ENCODE measurements at places on chromosomes 11 and 22.

DNA sequence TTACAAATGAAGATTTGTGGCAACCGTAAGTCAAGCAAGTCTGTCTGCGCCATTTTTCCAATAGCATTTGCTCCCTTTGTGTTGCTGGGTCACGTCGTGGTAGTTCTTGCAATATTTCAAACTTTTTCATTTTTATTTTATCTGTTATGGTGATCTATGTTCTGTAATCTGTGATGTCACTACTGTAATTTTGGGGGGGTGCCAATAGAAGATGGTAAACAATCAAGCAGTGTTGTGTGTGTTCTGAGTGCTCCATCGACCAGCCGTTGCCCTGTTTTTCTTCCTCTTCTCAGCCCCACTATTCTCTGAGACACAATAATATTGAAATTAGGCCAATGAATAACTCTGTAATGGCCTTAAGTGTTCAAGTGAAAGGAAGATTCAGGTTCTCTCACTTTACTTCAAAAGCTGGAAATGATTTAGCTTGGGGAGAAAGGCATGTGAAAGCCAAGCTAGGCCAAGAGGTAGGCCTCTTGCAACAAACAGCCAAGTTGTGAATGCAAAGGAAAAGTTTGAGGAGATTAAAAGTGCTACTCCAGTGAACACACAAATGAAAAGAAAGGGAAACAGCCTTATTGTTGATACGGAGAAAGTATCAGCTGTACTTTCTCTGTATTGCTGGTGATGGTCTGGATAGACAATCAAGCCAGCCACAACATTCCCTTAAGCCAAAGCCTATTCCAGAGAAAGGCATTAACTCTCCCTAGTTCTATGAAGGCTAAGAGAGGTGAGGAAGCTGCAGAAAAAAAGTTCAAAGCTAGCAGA is 7.5 kb downstream of the ZC3H12C start:
- no peak for DNase-seq

DNA sequence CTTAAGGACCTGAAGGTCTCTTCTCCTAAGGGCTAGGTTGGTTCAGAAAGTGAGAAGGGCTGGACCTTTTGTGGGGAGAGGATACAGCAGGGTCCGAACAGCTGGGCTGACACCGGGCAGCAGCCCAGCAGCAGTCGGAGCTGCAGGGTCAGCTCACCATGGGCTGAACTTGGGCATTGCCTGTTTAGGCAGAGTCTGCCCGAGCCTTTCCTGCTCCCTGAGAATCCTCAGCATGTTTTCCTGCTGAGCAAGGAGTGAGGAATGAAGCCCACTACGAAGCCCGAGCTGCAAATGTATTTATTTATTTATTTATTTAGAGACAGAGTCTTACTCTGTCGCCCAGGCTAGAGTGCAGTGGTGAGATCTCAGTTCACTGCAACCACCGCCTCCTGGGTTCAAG is 83.9 kb downstream of the PTPRJ start:
- no peak for DNase-seq

- DNase-seq = no peak
Observed at GRCh38 chr22:28015046-28015425, 96.0 kb upstream of the PITPNB start.

- peak; percentile 54 for DNase-seq
Observed at GRCh38 chr11:74269161-74269811, 42.2 kb downstream of the P4HA3 start.

GRCh38 chr11:7473717-7474116 is 11.6 kb upstream of the OLFML1 start:
- DNase-seq = no peak

- no peak for DNase-seq
Observed at GRCh38 chr11:22341588-22341931, 3.4 kb downstream of the SLC17A6 start.

GRCh38 chr11:16434036-16434435 is 77.7 kb upstream of the SOX6 start:
- DNase-seq = no peak

GRCh38 chr11:14969901-14970323 is 2.2 kb downstream of the CALCA start:
- peak; percentile 65 for DNase-seq

DNA sequence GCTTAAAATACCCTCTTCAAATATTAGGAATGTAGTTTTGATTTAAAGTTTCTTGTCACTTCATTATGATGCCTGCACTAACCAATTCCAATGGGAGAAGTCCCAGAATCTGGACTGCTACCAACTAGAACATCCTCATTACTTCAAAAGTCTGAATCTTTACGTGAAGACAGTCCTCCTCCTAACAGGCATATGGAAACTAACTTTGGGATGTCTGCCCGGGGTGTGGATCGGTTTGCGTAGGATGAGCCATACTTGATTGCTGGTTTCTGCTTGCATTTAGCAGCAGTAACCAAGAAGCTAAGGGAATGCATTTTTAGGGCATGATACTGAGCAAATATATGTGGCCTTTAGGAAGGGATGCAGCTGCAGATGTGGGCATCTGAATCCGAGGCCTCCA is 177.1 kb downstream of the LRRC4C start:
- no peak for DNase-seq

- DNase-seq = no peak
Observed at GRCh38 chr22:20441631-20442484, 4.2 kb upstream of the SCARF2 start.

- DNase-seq = no peak
Observed at GRCh38 chr22:43566561-43567332, 154.9 kb downstream of the MPPED1 start.

GRCh38 chr22:47126344-47126811 is 363.9 kb downstream of the TBC1D22A start:
- no peak for DNase-seq

DNA sequence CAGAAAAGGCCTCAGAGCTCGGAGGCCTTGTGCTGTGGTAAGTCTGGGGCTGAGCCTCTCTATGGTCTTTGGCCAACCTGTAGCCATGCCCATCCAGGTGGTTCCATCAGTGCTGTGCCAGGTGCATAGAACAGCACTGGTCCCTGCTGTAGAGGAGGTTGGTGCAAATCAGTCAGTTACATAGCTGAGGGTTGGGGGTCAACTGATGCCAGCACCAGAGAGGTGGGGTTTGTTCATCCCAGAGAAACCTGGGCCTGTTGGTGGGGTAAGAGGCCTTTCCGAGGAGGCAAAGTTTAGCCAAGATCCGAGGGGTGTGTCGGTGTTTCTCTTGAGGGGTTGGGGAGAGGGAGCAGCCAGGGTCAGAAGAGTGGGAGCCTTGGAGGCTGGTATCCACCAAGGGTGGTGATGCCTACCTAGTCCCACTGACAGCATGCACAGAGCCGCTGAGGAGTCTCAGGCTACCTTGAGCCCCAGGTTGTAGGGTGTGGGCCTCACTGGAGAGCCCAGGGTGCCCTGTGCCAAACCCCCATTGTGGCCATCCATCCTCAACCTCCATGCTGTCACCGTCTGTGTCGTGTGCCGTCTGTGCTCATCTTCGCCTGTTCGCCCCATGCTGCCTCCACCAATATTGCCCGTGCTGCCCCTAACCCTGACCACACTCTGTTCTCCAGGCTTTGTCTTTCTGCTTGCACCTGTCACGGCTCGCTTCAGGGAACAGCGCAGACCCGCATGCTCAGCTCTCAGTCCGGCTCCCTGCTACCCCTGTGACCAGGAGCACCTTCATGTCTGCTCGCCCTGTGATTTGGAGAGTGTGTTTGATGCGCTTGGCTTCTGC is 78.7 kb upstream of the SUSD2 start:
- no peak for DNase-seq

DNA sequence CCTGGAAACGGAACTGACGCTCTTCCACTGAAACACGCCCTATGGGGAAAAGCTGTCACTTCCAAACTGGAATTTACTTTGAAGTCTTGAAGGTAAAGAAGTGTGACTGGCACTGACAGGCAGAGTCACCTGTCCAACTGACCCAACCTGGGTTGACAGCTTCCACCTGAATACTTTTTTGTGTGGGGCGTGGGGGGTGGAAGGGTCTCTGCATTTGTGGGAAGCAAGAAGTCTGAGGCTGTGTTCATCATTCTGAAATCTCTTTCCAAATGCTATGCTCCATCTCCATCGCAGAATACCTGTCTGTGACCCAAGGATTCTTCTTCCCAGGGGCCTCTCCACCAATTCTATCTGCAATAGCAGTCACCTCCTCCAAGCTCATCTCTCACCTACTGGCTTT is 7.8 kb downstream of the IFT27 start:
- no peak for DNase-seq

- no peak for DNase-seq
Observed at GRCh38 chr11:134460062-134460561, 48.1 kb upstream of the B3GAT1 start.

DNA sequence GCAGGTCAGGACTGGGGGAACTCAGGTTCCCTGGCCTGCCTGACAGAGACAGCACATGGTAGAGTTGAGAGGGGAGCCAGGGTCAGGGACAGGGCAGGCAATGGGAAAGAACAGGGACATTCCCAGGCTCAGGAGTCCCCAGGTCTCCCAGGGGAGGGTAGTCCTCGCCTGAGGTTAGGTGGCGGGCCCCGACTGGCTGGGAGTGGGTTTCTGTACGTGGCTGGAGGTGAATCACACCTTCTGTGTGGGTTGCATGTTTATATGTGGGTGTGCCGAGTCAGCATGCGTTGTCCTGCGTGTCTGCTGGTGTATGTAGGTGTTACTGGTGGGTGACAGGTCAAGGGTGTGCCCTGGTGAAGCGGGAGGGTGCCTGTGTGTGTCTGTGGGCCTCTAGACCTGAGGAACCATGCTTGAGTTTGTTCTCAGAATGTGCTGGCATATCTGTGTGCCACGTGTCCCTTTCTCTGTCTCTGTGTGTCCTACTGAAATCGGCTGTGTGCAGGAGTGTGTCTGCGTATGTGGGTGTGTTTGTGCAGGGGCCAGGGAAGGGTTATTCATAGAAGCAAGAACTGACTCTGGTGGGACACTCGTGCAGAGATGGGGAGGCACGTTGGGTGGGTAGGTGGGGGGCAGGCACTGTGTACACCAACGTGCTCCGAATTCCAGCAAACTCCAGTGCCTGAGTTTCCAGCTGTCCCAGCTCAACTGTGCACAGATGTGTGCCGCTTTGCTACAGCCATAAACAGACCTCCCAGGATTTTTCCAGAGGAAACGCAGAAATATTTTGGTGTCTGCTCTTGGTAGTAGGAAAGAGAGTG is 23.8 kb upstream of the OAF start:
- no peak for DNase-seq

DNA sequence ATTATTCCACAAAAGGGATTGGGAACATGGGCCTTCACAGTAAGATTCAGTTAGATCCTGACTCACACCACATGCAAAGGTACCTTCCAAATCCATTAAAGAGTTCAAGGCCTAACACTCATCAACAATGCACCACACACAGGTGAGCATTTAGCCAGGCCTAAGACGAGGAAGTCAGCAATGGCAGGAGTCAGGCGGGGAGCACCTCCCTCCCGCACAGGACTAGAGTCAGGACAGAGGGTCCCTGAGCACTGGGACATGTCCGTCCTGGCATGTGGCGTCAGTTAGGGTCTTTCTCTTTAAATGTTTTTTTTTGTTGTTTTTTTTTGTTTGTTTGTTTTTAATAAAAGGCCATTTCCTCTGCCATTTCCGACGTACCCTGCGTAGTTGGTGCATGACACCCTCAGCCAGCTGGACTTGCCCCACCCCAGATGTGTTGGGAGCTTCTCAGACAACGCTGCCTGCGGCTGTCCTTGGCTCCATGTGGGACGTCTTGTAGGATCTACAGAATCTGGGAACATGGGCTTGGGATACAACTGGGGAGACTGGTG is 1458.6 kb downstream of the BRD1 start:
- DNase-seq = no peak
